Activated T-cell treated with anti-CD3 and anti-CD28 coated beads, Interleukin-2, amount 50 U/mL, for 24 hours (primary cell): ENCODE measurements at places on chromosomes 4 and X.

GRCh38 chr4:87498446-87498900 lies 30.7 kb downstream of the SPARCL1 start:
- DNase-seq = no peak

GRCh38 chrX:14039344-14039743 lies 9.7 kb upstream of the GEMIN8 start:
- peak; percentile 49 for DNase-seq

GRCh38 chrX:68043713-68044438 lies 389.4 kb downstream of the OPHN1 start:
- no peak for DNase-seq

DNA sequence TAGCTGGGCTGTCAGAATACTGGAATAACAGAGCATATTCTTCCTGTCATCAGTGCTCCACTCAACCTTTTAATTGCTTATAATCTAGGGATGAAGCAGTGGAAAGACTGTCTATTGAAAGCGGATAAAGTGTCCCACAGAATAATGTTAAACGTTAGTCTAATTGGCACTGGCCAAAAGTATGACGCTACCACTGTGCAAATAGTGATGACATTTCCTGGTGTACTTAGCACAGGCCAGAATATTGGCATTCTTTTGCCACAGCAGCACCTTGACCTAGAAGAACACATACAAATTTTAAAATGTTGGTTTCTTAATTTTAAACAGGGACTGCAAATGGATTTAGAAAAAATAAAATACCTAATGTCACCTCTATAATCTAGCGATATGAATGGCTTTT lies 635.2 kb upstream of the SPANXN1 start:
- DNase-seq = no peak

GRCh38 chr4:17027495-17027894 lies 129.1 kb upstream of the LDB2 start:
- no peak for DNase-seq

DNA sequence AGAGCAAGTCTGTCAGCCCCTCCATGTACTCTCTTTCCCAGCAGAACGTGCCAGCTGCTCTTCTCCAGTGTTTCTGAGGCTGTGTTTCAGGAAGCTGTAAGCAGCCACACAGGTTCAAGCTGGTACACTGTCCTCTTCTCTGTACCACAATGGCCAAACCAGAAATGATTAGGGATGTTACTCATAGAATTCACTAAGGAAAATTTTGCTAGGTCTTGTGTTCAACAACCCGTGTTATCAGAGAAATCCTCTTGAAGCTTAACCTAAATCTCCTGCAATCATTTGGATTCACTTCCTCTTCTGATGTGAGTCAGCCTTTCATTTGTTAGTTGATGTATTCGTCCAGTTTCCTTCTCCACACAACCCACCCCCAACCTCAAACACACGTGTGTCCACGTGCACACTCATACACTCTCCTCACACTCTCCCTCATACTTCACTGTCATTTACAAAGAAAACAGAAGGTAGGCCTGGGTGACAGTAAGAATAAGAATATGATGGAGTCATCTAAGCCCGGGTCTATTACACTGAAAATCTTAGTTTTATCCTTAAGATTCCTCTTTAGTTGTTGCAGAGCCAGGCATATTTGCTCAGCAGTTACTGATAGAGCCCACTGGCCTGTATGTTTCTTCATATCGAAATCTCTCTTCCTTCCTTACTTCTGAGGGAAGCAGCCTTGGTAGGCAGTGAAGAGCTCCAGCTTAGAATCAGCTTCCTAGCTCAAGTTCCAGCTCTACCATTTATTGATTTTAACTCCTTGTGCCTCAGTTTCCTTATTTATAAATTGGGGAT lies 63.4 kb downstream of the DCUN1D4 start:
- DNase-seq = no peak

DNA sequence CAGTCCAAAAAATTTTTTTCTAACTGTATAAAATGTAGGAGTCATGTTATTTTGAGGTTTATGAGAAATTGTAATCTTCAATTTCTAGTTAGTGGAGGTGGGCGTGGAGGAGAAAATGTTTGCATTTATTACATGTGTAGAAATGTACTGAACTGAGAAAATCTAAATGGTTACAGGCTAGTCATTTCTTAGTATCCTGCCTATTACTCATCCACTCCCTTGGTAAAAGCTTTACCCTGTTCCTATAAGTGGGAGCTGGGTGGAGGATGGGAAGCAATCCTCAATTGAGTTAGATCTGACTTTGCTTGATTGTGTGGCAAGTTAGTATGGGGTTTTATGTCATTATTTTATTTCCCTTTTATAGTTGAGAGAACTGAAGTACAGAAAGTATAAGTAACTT lies 73.8 kb downstream of the POLA1 start:
- no peak for DNase-seq

DNA sequence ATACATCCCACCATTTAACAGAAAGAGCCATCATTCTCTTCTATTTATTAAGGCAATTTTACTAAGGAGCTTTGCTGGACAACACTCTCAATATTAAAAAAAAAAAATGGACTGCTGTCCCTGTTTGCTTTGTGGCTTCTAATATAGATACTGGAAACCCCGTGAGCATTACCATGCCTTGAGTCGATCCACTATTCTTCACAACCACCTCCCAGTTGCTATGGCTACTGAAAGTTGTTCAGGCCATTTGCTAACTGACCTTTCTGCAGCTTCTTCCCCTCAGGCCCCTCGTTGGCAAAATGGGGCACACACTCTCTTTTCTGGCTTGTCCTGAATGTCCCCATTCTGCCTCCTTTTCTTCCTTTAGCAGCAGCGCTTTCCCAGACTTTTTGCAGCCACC lies 340.4 kb downstream of the NR3C2 start:
- DNase-seq = no peak

- DNase-seq = no peak
These were observed 362.2 kb upstream of the EMCN start for GRCh38 chr4:100880011-100880410.

- no peak for DNase-seq
These were observed 237.3 kb upstream of the STS start for GRCh38 chrX:6910218-6910617.

- no peak for DNase-seq
These were observed 4.0 kb upstream of the NKX3-2 start for GRCh38 chr4:13548059-13548983.

DNA sequence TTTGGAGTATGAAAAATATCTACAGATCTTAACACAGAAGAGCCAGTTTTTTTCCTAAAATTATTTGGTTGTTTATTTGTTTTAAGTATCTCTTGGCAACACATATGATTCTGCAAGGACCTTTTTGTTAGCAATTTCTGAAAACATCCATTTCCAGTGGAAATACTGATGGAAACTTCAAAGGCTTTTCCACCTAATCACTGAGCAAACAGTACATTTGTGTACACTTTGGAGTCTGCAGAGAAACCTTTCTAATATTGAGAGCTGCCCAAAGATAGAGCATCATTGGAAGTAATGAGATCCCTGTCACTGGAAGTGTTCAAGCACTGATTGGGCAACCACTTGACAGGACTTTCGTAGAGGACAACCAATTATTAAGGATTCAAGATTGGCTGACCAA lies 69.7 kb upstream of the TFDP3 start:
- DNase-seq = no peak

- DNase-seq = no peak
These were observed 203.3 kb upstream of the PCDH18 start for GRCh38 chr4:137735561-137736104.

- no peak for DNase-seq
These were observed 68.8 kb upstream of the GRIA2 start for GRCh38 chr4:157151711-157152110.
